ENCODE measurements at places on chromosomes 6 and 20. TPM values are rescaled to one million over a fixed set of nuclear protein-coding genes. Genes with fewer than 3 reads are reported as not detected.
A peak's percentile ranks its signal among the peaks of the same experiment; 100 is the strongest.

The HLA-DRB5 gene
- 0.41 TPM for polyA plus RNA-seq

The ARHGAP40 gene
- polyA plus RNA-seq, result not detected

The TRIM10 gene
- not detected for polyA plus RNA-seq

The DAAM2 gene
- polyA plus RNA-seq, result 9.8 TPM

DNA sequence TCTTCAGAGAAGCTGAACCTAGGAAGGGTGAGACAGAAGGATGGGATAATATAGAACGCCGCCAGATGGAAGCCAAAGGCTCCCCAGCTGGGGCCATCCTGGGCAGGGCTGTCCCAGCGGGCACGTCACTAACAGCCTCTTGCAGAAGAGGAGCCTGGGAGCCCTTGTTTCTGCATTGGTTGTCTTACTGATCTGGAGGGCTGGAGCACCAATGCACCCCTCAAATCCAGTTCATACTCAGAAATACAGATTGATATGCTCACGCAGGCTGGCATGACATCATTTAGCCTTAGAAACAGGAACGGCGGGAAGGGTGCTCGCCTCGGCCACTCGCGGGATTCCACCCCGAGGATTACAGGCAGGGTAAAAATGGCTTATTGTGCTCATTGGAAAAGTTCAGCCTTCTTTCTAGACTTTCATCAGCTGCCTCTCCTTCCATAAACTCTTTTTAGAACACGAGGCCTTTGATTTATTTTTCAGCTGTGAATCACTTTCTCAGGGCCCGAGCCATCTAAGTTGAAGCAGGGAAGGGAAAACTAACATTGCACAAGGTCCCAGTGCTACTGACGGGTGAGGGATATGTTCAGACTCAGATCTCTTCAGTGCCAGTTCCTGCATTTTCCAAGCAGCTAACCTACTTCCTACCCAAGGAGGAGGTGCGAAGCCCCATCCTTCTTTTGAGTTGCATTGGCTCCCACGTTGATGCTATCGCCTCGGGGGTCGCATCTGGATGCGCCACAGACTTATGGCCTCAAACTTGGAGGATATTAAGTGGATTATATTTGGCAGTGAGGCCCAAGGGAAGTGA is 82.3 kb downstream of the GMPR start:
- peak overlapping the region; percentile 26 for H3K27ac ChIP-seq
- no peak overlapping the region for H3K4me3 ChIP-seq
- peaks cover 3% of the 10 kb centered on the region for H3K4me1 ChIP-seq
- no peaks in the 10 kb centered on the region for H3K36me3 ChIP-seq

All from ovary (tissue), 10 donors.